Mononuclear cell (primary cell): ENCODE measurements at places on chromosomes 2 and 18. TPM values are rescaled to one million over a fixed set of nuclear protein-coding genes. Genes with fewer than 3 reads are reported as not detected.

The ALPI gene
- not detected for total RNA-seq

The TAF4B gene
- total RNA-seq, result 28.1 TPM

The C2orf81 gene
- total RNA-seq, result 0.94 TPM

The SOWAHC gene
- total RNA-seq, result 2.3 TPM

The POTEC gene
- not detected for total RNA-seq
